Effector memory CD4-positive, alpha-beta T cell (primary cell): ENCODE measurements at places on chromosomes 1 and 21.

DNA sequence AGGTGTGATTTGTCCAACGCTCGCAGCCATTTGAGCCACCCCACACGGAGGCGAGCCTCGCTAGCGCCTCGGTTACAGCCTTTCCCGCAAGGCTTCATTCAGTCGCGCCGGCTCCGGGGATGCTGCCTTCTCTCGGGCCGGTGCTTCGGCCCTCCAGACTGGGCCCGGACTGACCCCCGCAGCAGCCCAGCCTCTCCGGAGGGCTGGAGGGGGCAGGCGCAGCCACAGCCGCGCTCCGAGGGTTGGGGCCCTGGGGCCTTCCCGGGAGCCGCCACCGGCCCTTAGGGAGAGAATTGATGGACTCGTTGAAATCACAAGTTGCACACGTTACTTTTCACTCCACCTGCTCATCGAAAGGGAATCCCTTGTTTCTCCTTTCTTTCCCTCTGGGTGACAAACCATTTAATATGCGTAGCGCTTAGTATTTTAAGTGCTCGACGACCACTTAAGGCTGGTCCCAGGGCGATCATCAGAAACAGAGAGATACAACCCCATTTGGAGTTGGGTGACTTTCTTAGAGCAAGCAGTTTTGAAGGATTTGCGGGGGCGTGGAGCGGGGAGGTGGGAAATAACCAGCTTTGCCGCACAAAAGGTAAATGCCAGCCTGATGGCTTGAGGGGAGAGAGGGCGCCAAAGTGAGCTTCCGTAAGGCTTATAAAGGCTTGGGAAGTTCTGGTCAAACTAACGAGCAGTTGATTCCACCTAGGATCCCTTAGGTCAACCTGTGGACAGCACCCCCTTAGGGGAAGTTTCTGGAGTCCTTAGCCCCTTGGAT, 24.6 kb upstream of the ENAH start:
- H3K36me3 ChIP-seq, result no peaks in the 10 kb centered on the region
- no peak overlapping the region for H3K4me3 ChIP-seq
- no peak for DNase-seq

GRCh38 chr1:53129891-53130597, 12.4 kb downstream of the SLC1A7 start:
- no peaks in the 10 kb centered on the region for H3K4me1 ChIP-seq
- H3K4me3 ChIP-seq, result no peak overlapping the region
- no peaks in the 10 kb centered on the region for H3K27me3 ChIP-seq
- DNase-seq, result no peak

DNA sequence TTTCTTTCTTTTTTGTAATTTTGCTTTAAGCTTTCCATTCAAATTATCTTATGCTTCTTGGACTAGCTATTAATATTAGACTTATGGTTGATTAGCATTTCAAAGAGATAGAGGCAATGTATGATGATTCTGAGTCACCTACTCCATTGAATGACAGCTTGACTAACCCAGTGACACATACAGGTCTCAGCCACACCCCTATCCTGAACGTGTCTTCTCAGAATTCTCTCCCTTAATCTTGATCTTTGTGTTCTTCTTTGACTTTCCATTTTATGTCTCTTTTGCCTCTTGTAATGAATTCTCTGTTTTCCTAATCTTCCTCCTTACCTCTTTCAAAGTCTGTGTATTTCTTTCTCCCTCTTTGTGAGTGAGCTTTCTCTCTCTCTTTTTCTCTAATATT, 241.1 kb downstream of the PDE4B start:
- no peak overlapping the region for H3K27ac ChIP-seq
- H3K27me3 ChIP-seq, result no peaks in the 10 kb centered on the region
- H3K36me3 ChIP-seq, result no peaks in the 10 kb centered on the region
- no peak overlapping the region for H3K4me3 ChIP-seq
- H3K4me1 ChIP-seq, result no peaks in the 10 kb centered on the region

GRCh38 chr1:153742411-153743142, 14.7 kb downstream of the INTS3 start:
- H3K36me3 ChIP-seq, result peaks cover 50% of the 10 kb centered on the region
- H3K4me3 ChIP-seq, result no peak overlapping the region
- H3K27ac ChIP-seq, result no peak overlapping the region
- H3K27me3 ChIP-seq, result no peaks in the 10 kb centered on the region
- DNase-seq, result no peak

- no peaks in the 10 kb centered on the region for H3K36me3 ChIP-seq
- H3K4me1 ChIP-seq, result no peaks in the 10 kb centered on the region
- no peaks in the 10 kb centered on the region for H3K27me3 ChIP-seq
- no peak for DNase-seq
Observed at GRCh38 chr1:230000493-230001184, 66.4 kb upstream of the GALNT2 start.

- no peaks in the 10 kb centered on the region for H3K36me3 ChIP-seq
- no peak overlapping the region for H3K27ac ChIP-seq
- no peak for DNase-seq
- H3K4me1 ChIP-seq, result no peaks in the 10 kb centered on the region
- H3K4me3 ChIP-seq, result no peak overlapping the region
- H3K27me3 ChIP-seq, result no peaks in the 10 kb centered on the region
Observed at GRCh38 chr1:178572604-178573003, 59.7 kb downstream of the TEX35 start.

- H3K4me1 ChIP-seq, result no peaks in the 10 kb centered on the region
- H3K4me3 ChIP-seq, result no peak overlapping the region
- no peaks in the 10 kb centered on the region for H3K27me3 ChIP-seq
Observed at GRCh38 chr1:19621274-19621950, 22.7 kb upstream of the NBL1 start.

DNA sequence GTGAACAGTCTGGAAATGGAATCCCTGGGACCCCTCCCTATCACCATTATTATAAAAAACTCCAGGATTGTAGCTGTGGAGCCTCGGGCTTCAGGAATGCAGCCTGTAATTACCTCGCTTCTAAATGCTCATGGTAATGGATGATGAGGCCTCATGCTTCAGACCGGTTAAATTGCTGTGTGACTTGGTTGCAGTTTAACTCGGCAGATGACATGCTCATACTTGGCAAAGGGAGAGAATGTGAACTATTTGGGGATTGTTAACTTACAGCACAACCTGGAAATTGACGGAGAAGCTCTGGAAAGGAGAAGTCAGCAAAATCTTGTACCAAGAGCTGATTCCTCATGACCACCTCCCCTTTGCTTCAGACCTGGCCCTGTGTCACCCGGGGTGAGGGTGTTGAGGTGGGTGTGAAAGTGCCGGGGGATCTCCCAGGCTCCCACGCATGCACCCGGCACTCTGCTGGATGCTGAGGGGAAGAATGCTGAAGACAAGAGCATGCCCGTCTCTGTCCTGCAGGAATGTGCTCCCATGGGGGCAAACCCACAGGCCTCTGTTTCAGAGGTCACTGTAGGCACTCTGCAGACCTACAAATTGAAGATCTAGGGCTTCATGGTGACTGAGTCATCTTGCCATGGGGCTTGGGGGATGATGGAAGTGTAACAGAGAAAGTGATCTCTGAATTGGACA, 364.8 kb downstream of the RPS6KC1 start:
- H3K4me1 ChIP-seq, result no peaks in the 10 kb centered on the region
- H3K27me3 ChIP-seq, result no peaks in the 10 kb centered on the region
- no peak for DNase-seq
- H3K36me3 ChIP-seq, result no peaks in the 10 kb centered on the region
- no peak overlapping the region for H3K4me3 ChIP-seq

- H3K4me3 ChIP-seq, result no peak overlapping the region
- H3K36me3 ChIP-seq, result peaks cover 9% of the 10 kb centered on the region
- no peak overlapping the region for H3K27ac ChIP-seq
- peaks cover 5% of the 10 kb centered on the region for H3K4me1 ChIP-seq
- no peak for DNase-seq
Observed at GRCh38 chr1:32627596-32628162, 22.7 kb downstream of the ZBTB8OS start.

DNA sequence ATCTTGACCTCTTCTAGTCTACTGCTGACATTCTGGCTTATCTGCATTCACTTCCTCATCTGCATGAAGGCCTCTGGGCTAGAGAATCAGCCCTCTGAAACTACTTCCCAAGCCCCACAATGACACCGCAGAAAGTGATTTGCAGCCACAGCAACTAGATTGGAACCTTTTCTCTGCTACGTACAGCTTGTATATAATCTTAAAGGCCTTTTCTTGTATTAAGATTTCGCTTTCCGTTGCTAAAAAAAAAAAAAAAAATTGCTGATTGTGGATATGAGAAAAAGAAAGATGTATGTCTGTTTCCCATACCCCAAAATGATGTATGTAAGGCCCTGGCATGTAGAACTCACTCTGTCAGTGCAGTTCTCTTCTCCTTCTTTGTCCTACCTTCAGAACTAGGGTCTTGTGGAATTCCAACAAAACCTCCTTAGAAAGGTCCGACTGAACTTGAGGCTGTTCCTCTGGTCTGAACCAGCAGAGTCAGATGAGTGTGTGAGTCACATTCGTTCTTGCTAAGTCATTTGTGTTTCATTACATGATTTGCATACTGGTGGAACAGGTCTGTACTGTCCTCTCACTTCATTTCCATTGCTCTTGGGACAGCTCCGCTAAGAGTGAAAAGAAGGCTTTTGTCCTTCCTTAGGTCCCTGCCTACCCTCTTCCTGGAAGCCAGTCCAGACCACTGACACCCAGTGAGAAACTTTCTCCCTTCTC, 62.7 kb downstream of the PLPP3 start:
- no peaks in the 10 kb centered on the region for H3K36me3 ChIP-seq
- H3K27me3 ChIP-seq, result no peaks in the 10 kb centered on the region
- H3K4me3 ChIP-seq, result no peak overlapping the region
- H3K27ac ChIP-seq, result no peak overlapping the region

GRCh38 chr1:91018006-91018405, 3.8 kb downstream of the ZNF644 start:
- H3K27me3 ChIP-seq, result no peaks in the 10 kb centered on the region
- H3K4me1 ChIP-seq, result peaks cover 30% of the 10 kb centered on the region
- H3K4me3 ChIP-seq, result no peak overlapping the region
- DNase-seq, result no peak
- H3K27ac ChIP-seq, result no peak overlapping the region

- no peak for DNase-seq
- H3K4me3 ChIP-seq, result no peak overlapping the region
- no peaks in the 10 kb centered on the region for H3K27me3 ChIP-seq
- no peak overlapping the region for H3K27ac ChIP-seq
- no peaks in the 10 kb centered on the region for H3K4me1 ChIP-seq
- no peaks in the 10 kb centered on the region for H3K36me3 ChIP-seq
Observed at GRCh38 chr1:113247782-113248181, 142.5 kb upstream of the MAGI3 start.

- H3K27me3 ChIP-seq, result no peaks in the 10 kb centered on the region
- no peaks in the 10 kb centered on the region for H3K36me3 ChIP-seq
- H3K4me3 ChIP-seq, result no peak overlapping the region
- H3K4me1 ChIP-seq, result no peaks in the 10 kb centered on the region
Observed at GRCh38 chr1:204584699-204585372, 68.6 kb downstream of the MDM4 start.

DNA sequence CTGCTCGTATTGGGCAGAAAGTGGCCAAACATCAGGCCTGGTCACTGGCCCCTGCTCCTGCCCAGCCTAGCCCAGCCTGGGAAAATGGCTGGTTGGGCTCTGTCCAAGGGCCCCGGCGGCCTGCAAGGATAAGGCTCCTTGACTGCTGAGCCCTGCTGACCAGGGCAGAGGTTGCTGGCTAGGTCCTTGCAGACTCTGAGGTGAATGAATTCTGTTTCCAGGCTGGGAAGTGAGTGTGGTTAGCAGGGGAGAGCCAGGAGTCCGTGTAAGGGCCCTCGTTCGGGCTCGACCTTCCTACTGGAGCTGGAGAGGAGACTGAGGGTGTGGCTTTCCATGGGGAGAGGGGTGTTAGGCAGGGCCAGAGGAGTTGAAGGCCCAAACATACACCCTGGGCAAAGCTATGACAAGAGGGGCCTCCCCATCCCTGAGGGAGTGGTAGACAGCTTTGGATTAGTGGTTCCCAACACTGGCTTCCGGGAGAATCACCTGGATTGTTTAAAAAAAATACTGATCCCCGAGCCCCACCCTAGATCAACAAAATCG, 20.6 kb downstream of the CSF1 start:
- H3K27me3 ChIP-seq, result no peaks in the 10 kb centered on the region
- H3K27ac ChIP-seq, result no peak overlapping the region
- H3K4me1 ChIP-seq, result no peaks in the 10 kb centered on the region
- no peak overlapping the region for H3K4me3 ChIP-seq

DNA sequence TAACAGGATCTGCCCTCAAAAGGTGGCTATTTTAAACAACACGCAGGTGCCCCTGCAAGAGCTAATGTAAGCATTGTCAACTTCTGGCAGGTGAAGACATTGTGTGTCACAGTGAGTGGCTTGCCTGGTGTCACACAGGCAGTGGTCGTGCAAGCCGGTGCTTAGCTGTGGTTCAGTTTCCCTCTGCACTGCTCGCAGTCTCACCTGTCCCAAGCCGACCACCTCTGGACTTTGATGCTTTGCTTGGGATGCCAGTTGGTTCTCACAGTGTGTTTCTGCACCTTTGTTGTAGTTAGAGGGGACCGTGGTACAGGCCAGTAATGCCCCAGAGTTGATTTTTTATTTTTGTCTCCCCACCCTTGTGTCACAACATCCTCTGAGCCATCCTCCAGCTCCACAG, 85.2 kb downstream of the UCK2 start:
- no peaks in the 10 kb centered on the region for H3K4me1 ChIP-seq
- H3K36me3 ChIP-seq, result no peaks in the 10 kb centered on the region
- no peak overlapping the region for H3K27ac ChIP-seq
- no peak overlapping the region for H3K4me3 ChIP-seq
- no peaks in the 10 kb centered on the region for H3K27me3 ChIP-seq
- no peak for DNase-seq

DNA sequence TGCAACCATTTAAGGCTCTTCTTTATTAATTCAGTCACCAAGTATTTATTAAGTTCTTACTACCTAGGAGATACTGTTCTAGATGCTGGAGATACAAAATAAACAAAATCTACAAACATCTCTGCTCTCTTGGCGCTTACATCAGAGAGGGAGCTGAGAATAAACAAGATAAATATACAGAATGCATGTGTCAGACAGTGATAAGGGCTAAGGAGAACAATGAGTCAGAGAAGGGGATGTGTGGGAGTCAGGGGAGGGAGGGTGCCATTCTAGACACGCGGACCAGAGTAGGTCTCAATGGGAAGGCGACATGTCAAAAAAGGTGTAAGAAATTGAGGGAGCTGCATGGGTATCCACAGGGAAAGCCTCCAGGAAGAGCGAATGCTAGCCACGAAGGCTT, 393.2 kb downstream of the RWDD3 start:
- no peak overlapping the region for H3K4me3 ChIP-seq
- no peaks in the 10 kb centered on the region for H3K4me1 ChIP-seq
- H3K36me3 ChIP-seq, result no peaks in the 10 kb centered on the region
- no peaks in the 10 kb centered on the region for H3K27me3 ChIP-seq

- no peak overlapping the region for H3K4me3 ChIP-seq
- DNase-seq, result no peak
- H3K36me3 ChIP-seq, result no peaks in the 10 kb centered on the region
- no peaks in the 10 kb centered on the region for H3K27me3 ChIP-seq
Observed at GRCh38 chr1:77504986-77505385, 177.5 kb downstream of the ZZZ3 start.

DNA sequence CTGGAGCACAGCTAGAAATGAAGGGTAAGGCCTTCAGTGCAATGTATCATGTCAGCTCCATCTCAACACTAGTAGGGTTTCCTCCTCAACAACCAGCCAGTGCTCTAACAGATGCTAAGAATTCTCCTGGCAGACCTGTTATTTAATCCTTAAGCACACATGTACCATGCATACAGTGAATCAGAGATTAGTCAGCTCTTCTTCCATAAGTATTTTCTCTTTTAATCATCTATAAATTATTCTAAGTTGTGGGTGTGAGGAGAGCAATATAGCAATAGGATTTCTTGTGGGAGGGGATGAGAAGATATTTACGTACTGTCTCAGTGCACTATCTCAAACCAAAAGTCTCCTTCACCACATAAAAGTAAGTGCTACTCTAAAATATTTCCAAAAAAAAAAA, 95.3 kb downstream of the COP1 start:
- no peak for DNase-seq
- H3K4me3 ChIP-seq, result no peak overlapping the region
- peaks cover 10% of the 10 kb centered on the region for H3K36me3 ChIP-seq
- H3K27ac ChIP-seq, result no peak overlapping the region
- H3K4me1 ChIP-seq, result no peaks in the 10 kb centered on the region
